ENCODE measurements at places on chromosomes 3 and 15. TPM values are rescaled to one million over a fixed set of nuclear protein-coding genes. Genes with fewer than 3 reads are reported as not detected.

Gene XCR1
- 0.27 TPM for total RNA-seq

Gene PLA2G4E
- 0.07 TPM for total RNA-seq

Gene AMIGO3
- total RNA-seq, result 0.57 TPM

Gene THUMPD3
- total RNA-seq, result 22.7 TPM

Gene CYP8B1
- total RNA-seq, result 5.9 TPM

Gene HYAL1
- 34.3 TPM for total RNA-seq

- no peak for DNase-seq
Observed at GRCh38 chr3:11565932-11566331, 77.8 kb downstream of the VGLL4 start.

GRCh38 chr3:134008630-134009156 is 21.0 kb downstream of the SLCO2A1 start:
- no peak for DNase-seq

DNA sequence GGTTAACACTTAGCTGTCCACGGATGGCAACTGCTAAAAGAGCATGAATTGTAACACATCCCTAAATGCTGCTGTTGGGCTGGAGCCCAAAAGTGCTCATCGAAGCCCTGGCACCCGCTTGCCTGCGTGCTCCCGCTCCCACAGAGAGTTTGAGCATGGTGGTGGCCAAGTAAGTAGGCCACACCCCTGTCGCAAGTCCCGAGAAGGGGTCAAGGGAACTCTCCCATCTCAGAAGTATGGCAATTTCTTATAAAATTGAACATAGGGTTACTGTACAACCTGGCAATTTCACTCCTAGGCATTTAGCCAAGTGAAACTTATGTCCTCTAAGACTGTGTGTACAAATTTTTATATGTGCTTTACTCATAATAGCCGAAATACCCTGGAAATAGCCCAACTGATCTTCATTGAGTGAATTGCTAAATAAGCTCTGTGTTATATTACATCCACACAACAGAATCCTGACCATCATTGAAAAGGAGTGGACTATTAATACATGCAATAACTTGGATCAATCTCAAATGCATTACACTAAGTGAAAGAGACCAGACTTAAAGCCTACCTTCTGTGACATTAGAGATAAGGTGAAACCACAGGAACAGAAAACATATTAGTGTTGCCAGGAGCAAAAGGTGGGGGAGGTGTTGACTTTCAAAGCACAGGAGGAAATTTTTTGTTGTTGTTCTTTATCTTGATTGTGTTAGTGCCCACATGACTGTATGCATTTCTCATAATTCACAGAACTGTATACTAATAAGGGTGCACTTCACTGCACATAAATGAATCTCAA is 1.5 kb upstream of the GCSAM start:
- no peak for DNase-seq

GRCh38 chr3:36784138-36784635 is 19.8 kb upstream of the DCLK3 start:
- no peak for DNase-seq

GRCh38 chr3:30476368-30477084 is 129.9 kb upstream of the TGFBR2 start:
- DNase-seq, result no peak

- DNase-seq, result no peak
Observed at GRCh38 chr3:188274249-188274915, 120.4 kb downstream of the LPP start.

GRCh38 chr15:66650433-66650832 is 51.6 kb upstream of the SMAD6 start:
- no peak for DNase-seq

Measured in hepatocyte (in vitro differentiated cells).